ENCODE measurements at places on chromosomes 16 and 17. TPM values are rescaled to one million over a fixed set of nuclear protein-coding genes. Genes with fewer than 3 reads are reported as not detected.

The CCL1 gene
- 0.32 TPM for total RNA-seq

The WSCD1 gene
- 0.04 TPM for total RNA-seq

The ZP2 gene
- not detected for total RNA-seq

The MT1H gene
- 0.61 TPM for total RNA-seq

DNA sequence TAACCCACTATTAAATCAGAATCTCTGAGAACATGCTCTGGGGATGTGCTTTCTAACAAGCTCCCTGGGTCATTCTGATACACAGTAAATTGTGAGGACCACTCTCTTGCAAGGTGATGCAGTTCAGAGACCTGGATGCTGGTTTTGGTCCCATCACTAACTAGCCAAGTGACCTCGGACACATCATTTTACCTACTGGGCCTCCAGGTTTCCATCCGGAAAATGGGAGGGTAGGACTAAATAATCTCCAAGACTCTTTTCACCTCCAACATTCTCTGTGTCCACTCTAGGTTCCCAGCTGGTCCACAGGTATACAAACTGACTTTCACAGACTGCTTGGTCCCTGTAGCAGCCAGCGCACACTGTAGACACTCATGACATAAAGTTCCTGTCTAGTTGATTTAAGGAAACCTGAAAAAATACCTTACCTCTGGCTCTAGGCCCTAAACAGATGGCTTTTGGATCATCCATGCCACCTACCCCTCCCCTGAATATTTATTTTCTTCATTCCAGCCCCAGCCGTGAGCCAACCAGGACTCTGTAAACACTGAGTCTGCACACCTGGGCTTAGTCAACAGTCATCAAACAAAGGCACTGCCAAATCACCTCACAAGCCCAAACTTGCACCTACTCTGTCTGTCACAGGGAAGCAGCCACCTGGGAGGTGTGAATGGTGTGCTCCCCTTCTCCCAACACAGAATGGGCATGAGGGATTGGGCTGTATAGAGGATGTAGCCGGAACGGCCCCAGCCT, 51.3 kb upstream of the MRPS23 start:
- H3K4me3 ChIP-seq, result no peak overlapping the region
- no peaks in the 10 kb centered on the region for H3K36me3 ChIP-seq
- no peaks in the 10 kb centered on the region for H3K27me3 ChIP-seq
- DNase-seq, result no peak
- peaks cover 3% of the 10 kb centered on the region for H3K4me1 ChIP-seq
- no peak overlapping the region for H3K27ac ChIP-seq

- peaks cover 29% of the 10 kb centered on the region for H3K4me1 ChIP-seq
- H3K36me3 ChIP-seq, result peaks cover 26% of the 10 kb centered on the region
- peak; percentile 77 for DNase-seq
- no peak overlapping the region for H3K4me3 ChIP-seq
- H3K27me3 ChIP-seq, result peaks cover 17% of the 10 kb centered on the region
- H3K27ac ChIP-seq, result no peak overlapping the region
Observed at GRCh38 chr16:66928702-66929388, 3.5 kb upstream of the RRAD start.

DNA sequence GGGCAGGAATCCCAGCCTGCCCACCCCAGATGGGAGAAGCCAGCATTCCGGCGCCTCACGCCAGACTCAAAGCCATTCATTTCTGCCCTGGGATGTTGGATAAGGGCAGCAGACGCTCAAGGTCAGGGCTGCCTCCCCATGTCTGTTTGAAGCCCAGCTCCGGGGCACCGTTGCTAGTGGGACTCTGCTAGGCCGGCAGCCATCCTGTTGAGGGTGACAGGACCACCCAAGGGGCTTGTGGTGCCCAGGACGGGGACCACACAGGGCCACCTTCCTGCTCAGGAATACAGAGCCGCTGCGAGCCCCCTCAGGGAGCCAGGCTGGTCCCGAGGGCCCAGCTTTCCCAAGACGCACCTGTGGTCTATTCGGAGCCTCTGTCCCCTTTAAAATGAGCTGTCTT, 101.7 kb upstream of the CREBBP start:
- peaks cover 2% of the 10 kb centered on the region for H3K4me1 ChIP-seq
- H3K36me3 ChIP-seq, result peaks cover 4% of the 10 kb centered on the region
- H3K27ac ChIP-seq, result no peak overlapping the region

GRCh38 chr16:66905633-66906539, 12.8 kb downstream of the CDH16 start:
- H3K27me3 ChIP-seq, result no peaks in the 10 kb centered on the region
- DNase-seq, result peak; percentile 75
- H3K4me3 ChIP-seq, result no peak overlapping the region
- H3K36me3 ChIP-seq, result no peaks in the 10 kb centered on the region
- H3K4me1 ChIP-seq, result peaks cover 6% of the 10 kb centered on the region
- H3K27ac ChIP-seq, result no peak overlapping the region
